ENCODE measurements at places on chromosomes 7 and 10. TPM values are rescaled to one million over a fixed set of nuclear protein-coding genes. Genes with fewer than 3 reads are reported as not detected.

DNA sequence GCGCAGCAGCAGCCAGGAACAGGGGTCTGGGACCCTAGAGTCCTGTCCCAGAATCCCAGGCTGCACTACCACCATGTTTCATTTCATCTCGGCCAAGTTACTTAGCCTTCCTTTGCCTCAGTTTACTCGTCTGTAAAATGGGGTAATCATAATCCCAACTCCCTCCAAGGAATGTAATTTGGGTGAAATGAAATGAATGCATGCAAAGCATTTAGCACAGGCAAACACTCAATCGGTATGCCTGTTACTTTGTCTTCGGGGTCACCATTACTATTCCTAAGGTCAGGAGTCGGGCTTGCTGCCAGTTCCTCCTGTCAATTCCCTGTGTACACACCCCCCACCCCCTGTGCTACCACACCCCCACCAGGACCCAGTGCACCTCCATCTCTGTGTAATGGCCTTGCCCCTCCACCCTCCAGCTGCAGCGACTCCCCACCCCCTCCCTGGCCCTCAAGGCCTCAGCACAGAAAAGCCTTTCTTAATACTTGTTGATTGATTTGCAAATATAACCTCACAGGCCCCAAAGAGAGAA lies 1.7 kb downstream of the TNS3 start:
- DNase-seq, result no peak

- peak; percentile 39 for DNase-seq
Measured at GRCh38 chr7:71239586-71240268, 107.8 kb downstream of the GALNT17 start.

The TYSND1 gene
- 16.7 TPM for polyA plus RNA-seq

DNA sequence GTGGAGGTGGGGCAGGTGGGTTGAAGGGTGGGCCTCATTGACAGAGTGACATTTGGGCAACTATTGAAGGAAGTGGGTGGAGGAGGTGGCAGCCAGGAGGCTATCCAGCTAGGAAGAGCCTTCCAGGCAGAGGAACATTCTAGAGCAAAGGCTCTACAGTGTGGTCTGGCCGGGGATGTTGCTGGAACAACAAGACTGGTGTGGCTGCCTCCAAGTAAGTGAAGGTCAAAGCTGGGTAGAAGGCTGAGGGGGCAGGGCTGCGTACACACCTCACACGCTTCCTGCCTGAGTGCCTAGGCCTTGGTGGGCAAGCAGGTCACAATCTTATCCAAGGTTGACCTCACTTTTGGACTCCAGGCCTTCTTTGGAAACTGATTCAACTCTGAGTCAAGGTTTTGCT lies 6.6 kb downstream of the CPA1 start:
- no peak for DNase-seq

DNA sequence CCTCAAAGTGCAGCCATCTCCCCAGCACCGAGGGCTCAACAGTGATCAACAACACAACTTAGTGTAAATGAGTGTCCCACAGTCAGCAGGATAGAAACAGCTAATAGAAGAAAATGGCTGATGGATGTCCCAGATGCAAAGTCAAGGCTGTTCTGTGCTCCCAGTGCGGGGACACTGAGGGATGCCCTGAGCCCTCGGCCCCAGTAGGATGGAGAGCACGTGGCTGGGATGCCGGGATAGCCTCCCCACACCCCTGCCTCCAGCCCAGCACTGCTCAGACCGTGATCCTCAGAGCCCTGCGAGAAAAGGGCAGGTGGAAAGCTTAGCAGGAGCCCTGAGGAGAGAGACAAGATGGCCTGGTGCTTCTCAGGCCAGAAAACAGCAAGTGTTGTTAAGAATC lies 243.9 kb upstream of the TCERG1L start:
- no peak for DNase-seq

The AGR3 gene
- 2.3 TPM for polyA plus RNA-seq

Measured in renal pelvis (tissue), 12 donors.